ENCODE measurements at places on chromosomes 2 and 18.

- DNase-seq = no peak
These were observed 89.5 kb downstream of the PXDN start for GRCh38 chr2:1654696-1655374.

DNA sequence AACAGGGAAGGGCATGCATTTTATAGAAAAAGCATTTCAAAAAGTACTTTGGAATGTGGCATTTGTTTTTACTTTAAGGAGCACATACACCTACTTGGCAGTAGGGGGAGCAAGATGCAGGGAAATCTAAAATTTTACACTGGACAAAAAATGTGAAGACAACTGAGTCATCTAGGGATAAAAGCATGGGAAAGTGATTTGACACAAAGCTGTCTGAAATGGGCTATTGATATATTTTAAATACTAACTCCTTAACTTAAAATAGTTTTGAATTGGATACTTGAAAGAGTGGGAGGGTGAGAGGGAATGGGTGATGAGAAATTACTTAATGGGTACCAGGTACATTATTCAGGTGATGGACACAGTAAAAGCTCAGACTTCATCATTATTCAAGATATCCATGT lies 15.8 kb downstream of the TMEM200C start:
- DNase-seq = no peak

GRCh38 chr18:26017929-26018328 lies 72.5 kb downstream of the SS18 start:
- no peak for DNase-seq

DNA sequence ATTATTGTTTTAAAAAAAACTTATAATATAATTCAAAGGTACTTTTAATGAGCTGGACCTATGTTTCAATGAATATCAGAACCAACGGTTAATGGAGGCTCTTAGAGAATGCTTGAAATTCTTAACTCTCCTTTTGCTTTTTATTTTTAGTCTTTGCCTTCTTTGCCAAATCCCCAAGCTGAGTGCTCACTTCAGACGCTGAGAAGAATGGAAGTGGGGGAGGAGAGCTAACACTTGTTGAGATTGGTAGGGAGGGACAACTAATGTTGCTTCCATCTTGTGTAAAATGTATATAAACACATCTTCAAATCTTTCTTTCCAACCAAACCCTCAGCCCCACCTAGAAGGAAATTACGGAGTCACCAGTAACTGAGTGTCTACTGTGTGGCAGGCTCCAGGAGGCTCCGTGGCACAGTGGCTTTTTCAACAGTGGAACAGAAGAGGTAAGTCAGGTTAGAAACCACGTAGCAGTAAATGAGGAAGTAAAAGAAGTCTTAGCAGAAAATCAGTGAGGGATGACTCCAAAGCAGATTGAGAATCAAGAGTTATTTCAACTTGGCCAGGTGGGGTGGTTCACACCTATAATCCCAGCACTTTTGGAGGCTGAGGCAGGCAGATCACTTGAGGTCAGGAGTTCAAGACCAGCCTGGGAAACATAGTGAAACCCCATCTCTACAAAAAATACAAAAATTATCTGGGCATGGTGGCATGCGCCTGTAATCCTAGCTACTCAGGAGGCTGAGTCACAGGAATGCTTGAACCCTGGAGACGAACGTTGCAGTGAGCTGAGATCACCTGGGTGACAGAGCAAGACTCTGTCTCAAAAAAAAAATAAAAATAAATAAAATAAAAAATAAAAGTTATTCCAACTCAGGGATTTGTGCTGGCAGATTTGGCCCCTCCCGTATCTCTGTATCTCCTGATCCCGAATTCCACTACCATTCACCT lies 45.0 kb upstream of the CREB1 start:
- no peak for DNase-seq

DNA sequence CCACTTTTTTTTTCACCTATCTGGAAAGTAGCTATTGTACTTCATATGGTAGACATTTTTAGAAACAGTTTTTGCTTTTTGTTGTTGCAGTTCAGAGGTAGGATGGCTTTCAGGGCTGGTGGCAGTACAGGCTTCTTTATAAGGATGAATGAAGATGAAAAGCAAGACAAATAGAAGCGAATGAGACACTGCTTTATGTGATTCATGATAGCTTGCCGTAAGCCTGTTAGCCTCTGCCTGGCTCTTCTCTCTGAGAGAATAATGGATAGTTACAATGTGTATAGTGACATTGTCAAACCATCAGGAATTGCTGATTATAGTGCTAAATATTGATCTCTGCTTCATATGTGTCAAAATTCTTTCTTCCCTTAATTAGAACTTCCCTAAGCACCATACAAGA lies 173.7 kb downstream of the NR4A2 start:
- no peak for DNase-seq

DNA sequence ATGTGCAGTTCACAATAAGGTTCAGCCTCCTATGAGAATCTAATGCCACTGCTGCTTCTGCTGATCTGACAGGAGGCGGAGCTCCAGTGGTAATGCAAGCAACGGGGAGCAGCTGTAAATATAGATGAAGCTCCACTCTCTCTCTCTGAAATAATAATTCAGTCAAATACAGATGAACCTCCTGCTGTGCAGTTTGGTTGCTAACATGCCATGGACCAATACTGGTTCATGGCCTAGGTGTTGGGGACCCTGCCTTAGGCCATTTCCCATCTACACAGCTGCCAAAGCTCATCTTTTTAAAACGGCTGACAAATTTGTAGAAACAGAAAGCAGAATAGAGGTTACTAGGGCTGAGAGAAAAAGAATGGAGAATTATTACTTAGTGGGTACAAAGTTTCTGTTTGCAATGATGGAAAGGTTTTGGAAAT lies 10.7 kb upstream of the HNRNPA3 start:
- no peak for DNase-seq

DNA sequence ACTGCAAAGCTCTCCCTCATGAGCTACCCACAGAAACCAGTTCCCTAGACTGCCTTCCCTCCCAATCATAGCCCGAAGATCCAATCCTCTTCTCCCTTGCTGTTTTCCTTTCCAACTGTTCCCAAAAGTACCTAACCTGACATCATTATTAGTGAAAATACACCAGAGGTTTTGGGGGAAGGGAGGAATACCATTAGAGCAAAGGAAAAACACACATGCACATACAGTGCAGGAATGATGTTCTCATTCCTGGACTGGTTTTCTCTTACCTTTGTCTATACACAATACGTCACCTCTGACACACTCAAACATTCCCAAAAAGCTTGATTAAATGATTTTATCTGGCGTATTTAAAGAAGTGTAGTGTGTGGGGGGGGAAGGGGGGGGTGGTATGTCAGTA lies 46.2 kb downstream of the IKZF2 start:
- no peak for DNase-seq

- DNase-seq = no peak
These were observed 68.5 kb upstream of the PID1 start for GRCh38 chr2:229339618-229340017.

DNA sequence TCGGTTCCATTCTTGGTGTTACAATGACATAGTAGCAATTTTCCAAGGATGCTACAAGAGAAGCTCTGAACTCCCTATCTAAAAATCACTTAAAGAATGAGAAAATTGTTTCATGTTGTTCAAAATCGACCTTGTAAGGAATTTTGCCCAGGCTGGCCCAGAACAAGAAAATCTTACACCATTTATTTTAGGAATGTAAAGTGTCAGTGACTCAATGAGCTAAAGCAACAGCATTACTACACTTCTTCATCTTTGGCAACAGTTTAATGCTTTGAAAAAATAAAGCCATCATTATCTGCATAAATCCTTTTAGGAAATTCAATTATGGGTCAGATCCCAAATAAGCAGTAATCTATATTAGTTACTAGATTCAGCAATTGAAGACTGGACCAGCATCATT lies 38.6 kb downstream of the SLC25A12 start:
- no peak for DNase-seq

DNA sequence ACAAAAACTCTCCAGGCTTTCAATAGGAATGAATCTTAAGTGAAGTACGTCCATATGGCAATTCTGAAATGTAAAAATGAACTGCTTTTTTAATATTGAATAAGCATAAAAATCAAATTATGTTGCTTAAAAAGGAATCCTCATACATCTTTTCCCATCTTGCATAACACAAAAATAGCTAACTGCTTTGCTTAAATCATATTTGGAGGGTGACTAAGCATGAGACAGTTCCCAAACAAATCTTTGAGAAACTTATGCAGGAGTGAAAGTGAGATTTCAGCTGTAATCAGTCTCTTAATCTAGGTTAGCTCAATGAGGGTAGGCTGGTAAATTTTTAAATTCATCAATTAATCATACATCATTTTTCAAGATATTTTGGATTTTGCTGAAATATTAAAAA lies 111.5 kb downstream of the MBD5 start:
- no peak for DNase-seq

GRCh38 chr18:55489034-55489986 lies 98.7 kb downstream of the TCF4 start:
- no peak for DNase-seq

GRCh38 chr18:52437161-52437560 lies 97.2 kb downstream of the DCC start:
- no peak for DNase-seq

All from activated T-helper 1 cell treated with anti-CD3 and anti-CD28 coated beads, Interleukin-2, amount 50 U/mL, for 16 hours (primary cell).